Cerebellar nuclear complex (tissue), 1 donor: ENCODE measurements at places on chromosomes 16 and 17.

GRCh38 chr16:23960081-23960885 is 124.5 kb downstream of the PRKCB start:
- DNase-seq = no peak

DNA sequence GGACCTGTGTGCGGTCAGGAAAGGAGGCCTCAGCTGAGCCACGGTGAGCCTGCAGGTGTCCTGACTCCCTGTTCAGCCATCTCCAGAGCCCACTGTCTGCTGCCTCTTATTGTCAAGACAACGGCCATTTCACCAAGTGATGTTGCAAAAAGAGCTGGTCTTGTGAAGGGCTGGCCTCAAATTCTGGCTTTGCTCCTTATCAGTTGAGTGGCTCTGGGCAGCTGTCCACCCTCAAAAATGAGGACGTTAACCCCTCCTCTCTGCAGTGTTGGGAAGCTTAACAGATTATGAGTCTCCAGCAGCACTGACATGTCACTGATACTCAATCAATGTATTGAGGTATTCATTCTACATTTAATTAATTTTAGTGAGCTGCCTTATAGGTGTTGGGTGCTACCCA is 171.1 kb upstream of the TOX3 start:
- no peak for DNase-seq

DNA sequence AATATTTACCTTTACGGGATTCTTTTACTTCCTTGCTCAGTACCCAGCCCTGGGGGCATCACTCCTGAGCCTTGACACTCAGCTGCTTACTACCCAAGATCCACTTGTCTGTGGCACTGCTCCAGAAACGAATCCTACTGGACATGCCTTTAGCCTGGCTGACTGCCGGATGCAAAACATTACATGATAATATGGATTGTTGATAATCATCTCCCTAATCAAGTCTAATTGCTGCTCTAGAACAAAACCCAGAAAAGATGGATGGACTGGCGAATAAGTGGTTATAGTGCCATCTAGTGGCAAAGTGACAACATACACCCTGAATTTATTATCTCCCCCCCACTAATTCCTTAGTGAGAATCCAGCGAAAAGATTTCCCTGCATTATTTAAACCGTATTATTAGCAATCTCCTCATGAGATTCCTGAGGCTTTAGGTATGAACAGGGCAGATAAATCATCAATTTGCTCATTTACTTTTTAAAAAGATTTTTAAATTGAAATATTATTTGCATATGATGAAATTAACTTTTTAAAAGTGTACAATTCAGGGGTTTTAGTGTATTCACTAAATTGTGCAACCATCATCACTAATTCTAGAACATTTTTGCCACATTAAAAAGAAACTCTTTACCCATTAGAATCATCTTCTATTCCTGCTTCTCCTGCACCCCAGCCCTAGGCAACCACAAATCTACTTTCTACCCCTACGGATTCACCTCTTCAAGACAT is 61.6 kb downstream of the RGS9 start:
- peak; percentile 12 for DNase-seq

DNA sequence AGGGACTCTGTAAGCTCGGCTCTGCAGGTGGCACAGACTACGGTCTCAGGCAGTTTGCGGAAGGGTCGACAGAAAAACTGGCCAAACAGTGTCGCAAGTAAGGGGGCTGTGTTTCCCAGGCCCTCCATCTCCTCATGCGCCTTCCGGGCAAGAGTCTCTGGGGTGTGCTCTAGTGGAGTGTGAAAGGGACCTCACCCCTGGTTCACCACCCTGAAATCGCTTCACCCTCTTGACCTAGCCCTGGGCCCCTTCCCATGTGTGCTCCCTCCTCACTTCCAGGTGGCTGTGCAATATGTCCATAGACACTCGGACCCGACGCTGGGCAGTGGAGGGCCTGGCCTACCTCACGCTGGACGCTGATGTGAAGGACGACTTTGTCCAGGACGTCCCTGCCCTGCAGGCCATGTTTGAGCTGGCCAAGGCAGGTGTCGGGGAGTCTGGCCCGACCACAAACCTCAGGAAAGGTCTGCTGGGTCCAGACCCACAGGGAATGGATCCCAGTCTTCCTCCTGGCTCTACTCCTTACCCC is 22.3 kb downstream of the UNC45B start:
- DNase-seq = no peak

DNA sequence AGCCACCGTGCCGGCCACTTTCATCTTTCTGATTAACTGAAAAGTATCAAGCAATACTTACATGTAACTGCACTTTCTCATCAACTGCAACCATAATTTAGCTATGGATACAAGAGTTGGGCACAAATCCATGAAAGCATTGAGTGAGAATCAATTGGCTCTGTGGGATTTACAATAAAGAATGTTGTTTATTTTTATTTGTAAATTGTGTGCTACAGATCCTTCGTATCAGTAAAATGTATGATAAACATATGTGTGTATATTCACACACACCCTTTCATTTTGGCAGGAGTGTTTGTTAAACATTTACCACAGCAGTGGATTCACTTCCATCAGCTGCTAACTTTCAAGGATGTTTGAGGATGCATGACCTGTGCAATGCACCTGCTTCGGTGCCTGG is 411.0 kb downstream of the WWOX start:
- no peak for DNase-seq
